ENCODE measurements at places on chromosomes 5 and 9. TPM values are rescaled to one million over a fixed set of nuclear protein-coding genes. Genes with fewer than 3 reads are reported as not detected.

GRCh38 chr5:72658161-72658560 lies 151.0 kb upstream of the ZNF366 start:
- DNase-seq, result no peak

DNA sequence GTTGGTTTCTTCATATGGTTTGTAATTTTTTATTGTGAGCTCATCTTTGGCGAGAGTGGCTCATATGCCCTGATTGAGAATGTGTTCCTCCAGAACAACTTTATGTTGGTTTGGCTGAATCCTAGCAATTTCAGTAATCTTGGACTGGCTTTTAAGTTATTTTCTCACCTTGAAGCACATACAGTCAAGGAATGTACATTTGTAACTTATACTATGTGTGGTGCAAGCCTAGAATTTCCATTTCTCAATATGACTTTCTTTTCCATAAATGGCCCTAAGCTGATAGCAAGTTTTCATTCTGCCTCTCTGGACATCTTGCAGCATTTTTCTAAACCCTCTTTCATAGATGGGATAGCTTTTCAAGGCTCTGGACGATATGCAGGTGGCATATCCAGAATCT lies 247.5 kb downstream of the DOCK8 start:
- DNase-seq, result no peak

DNA sequence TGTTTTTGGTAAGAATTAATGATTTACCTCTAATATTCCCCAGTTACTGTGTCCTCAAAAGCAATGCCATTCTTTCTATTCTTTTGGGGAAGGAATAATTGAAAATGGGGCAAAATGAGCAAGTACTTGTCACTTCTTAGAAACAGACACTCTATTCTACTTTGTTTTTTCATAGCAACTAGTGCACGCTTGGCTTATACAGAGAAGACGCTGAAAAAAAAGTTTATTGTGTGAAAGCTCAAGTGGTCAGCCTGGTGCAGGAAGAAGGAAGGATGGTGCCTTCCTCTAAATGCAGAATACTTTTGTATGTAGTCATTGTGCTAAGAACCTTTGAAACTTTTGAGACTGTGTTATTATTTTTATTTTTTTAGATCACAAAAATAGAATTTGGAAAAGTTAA lies 29.6 kb downstream of the ANKDD1B start:
- DNase-seq, result no peak

- DNase-seq, result no peak
These were observed 600.2 kb upstream of the TLE4 start for GRCh38 chr9:78971540-78971939.

GRCh38 chr5:177434437-177434836 lies 8.0 kb downstream of the GRK6 start:
- peak; percentile 74 for DNase-seq

- no peak for DNase-seq
These were observed 28.5 kb downstream of the DPYSL3 start for GRCh38 chr5:147481376-147481775.

GRCh38 chr5:138438724-138439476 lies at the start of gene REEP2:
Gene REEP2, plus strand, starts transcription at chr5:138439057. Its CDS starts 152 bp downstream, at chr5:138439209.
- DNase-seq, result peak; percentile 74

CLIC3 gene
- total RNA-seq, result 4.9 TPM

PAPPA gene
- 219 TPM for total RNA-seq

DBH gene
- total RNA-seq, result not detected

AHRR gene
- total RNA-seq, result 17.3 TPM

LRRC19 gene
- not detected for total RNA-seq

SIT1 gene
- total RNA-seq, result not detected

Measured in chondrocyte (in vitro differentiated cells).